AG08396 (cell line): ENCODE measurements at places on chromosomes 5 and 9.

DNA sequence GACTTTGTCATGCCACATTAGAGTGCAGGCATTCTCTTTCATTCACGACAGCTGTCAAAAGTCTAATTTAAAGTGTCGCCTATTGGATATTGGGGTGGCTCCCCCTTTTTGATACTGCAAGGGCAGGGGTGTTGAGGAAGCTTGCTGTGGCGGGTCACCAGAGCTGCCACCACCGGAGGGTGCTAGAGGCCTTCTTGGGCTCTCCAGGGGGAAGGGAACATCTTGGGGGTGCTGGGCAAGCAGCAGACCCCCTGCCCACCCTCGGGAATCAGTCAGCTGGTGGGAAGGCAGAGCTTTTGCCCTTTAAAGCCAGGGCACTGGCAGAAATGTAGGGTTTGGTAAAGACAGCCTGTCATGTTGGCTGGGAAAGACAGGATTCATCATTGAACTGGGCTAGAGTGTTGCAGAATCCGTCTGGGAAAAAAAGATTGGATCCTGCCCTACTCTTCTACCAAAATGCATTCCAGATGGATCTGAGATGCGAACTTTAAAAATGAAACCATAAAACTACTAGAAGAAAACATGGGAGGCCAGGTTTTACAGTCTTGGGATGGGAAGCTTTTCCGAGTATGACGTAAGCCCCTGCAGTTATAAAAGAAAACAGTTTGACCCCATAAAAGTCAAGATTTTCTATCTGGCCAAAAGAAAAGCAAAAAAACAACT, 22.3 kb downstream of the COL5A1 start:
- DNase-seq = no peak

- no peak for DNase-seq
Measured at GRCh38 chr5:142641711-142642110, 44.2 kb downstream of the FGF1 start.

DNA sequence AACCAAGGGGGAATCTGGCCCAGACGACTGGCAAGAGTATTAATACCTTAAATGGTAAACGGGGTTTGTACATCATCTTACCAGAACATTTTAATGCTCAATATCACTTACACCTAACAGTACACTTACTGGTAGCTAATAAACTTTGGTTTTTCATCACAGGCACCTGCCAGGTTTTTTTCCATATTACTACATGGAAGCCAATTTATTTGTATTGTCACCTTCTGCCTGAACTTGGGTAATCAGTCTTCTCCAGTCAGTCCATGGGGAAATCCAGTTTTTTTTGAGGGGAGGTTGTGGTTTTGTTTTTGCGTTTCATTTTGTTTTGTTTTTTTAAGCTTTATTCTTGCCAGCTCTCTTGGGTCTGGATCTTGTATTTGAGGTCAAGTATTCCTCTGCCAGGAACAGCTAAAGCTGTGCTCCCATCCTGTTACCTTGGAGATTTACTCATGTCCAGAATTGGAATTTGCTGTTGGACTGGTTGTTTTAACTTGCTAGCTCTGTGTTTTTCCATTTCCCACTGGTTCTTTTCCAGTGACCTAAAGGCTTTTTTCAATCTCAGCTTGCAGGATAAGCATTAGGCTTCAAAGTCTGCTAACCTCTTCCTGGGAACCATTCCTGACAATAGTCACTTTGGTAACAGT, 11.1 kb upstream of the NADK2 start:
- DNase-seq = no peak

- DNase-seq = no peak
Measured at GRCh38 chr5:125496393-125496792, 750.0 kb upstream of the ZNF608 start.

GRCh38 chr5:126490167-126490940, 67.1 kb downstream of the GRAMD2B start:
- no peak for DNase-seq
